ENCODE measurements at places on chromosomes 16 and 17.

GRCh38 chr17:53191878-53192277 is 630.8 kb upstream of the KIF2B start:
- DNase-seq: no peak

GRCh38 chr17:49557312-49558024 is 18.2 kb upstream of the NXPH3 start:
- peak; percentile 67 for DNase-seq

DNA sequence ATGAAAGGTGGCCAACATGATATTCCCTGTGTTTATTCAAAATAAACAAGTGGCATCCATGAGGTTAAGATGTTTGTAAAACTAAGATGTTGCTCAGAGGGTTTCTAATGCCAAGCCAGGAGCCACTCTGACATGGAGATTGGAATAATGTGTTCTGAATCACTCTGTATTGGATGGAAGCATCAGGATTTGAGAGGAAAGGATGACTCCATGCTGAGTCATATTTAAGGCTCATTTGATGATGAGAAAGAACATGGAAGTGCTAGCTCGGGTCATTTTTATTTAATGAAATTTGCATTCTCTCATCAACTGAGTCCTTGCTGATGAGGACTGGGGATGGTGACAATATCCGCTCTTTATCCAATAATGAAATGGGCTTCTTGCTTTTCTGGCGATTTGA is 6.2 kb downstream of the VAT1L start:
- no peak for DNase-seq

- DNase-seq: peak; percentile 90
Observed at GRCh38 chr16:66660422-66661209, 35.9 kb downstream of the CMTM4 start.

DNA sequence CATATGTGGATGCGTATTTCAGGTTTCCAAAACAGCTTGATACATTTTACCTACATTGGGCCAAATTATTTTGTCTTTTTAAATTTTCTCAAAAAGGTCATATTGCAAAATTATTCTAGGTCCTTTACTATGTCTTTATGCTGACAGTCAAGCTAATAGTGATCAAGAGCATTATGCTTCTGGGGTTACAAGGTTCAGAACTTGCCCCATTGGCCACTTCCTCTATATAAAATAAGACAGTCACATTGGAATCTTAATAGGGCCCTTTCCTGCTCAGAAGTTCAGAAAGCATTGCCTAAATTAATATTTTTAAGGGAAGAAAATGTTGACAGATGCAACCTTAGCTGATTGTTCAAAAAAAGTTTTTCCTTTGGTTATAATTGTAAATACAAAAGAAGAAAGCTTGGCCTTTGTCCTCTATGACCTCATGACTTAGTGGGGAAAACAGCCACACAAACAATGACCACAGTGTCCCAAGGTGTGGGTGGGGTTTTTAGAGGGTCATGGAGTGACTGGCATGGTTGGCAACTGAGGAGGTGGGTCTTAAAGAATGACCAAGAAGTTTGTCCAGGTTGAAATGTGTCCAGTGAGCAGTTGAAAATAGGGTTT is 11.8 kb upstream of the RAB11FIP4 start:
- no peak for DNase-seq

GRCh38 chr17:76241204-76241538 is 878 bp upstream of the RNF157 start:
- no peak for DNase-seq

- DNase-seq: no peak
Observed at GRCh38 chr17:59376506-59376905, 45.1 kb downstream of the YPEL2 start.

- no peak for DNase-seq
Observed at GRCh38 chr17:34366010-34366409, 3.0 kb upstream of the CCL1 start.

GRCh38 chr16:87970186-87970585 is 19.0 kb downstream of the BANP start:
- peak; percentile 24 for DNase-seq

DNA sequence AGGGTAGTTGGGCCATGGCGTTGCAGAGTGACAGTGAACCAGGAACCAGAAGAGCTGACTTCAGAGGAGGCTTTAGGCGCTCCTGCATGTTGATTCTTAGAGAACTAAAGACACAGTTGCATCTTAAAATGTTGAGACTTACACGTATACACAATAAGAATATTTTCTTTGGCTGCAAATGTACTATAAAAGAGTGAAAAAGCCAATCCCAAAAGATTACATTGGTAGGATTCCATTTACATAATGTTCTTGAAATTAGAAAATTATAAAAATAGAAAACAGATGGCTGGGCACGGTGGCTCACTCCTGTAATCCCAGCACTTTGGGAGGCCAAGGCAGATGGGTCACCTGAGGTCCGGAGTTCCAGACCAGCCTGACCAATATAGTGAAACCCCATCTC is 738.8 kb downstream of the WWOX start:
- DNase-seq: no peak

DNA sequence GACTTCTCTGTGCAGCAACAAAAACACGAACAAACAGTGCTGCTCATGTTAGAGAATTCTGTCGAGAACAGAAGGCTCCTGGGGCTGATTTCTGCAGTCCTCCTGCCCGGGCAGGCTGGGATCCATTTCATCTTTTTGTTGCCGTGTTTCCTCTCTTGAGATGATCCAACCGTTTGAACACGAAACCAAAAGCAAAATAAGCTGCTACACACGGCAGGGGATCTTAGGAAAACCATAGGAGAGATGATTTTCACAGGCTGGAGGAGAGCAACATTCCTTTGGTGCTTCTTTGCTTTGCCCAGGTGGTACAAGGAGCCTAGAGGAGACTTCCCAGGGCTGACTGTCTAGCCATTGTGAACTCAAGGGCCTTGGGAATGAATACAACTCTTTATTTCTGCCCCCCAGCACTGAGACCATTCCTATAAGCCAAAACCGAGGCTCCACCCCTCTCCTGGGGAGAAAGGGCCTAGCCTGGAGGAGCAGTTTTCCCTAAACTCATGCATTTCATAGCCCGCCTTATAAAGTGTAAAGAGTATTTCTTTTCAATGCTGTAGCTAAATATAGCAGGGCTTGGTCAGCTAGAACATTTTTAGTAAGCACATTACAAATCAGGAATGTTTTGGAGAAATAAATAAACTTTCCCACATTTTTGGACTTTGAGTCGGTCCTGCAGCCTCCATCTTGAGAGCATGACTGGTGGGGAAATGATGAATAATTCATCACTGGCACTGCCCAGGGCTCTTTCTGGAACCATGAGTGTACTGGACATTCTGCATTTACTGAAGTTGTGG is 7.7 kb downstream of the FOXL1 start:
- peak; percentile 87 for DNase-seq

DNA sequence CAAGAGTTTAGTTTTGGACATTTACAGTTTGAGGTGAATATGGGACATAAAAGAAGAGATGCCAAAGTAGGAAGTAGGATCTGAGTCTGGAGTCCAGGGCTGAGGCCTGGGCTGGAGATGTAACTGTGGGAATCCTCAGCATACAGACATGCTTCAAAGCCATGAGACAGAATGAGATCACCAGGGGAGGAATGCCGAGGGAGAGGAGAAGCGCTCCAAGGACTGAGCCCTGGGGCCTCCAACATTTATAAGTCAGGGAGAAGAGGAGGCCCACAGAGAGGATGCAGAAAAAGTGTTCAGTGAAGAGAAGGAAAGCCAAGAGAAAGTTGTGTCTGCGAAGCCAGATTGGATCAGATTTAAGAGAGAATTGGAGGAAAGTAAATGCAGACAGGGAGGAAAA is 277.5 kb upstream of the MYOCD start:
- no peak for DNase-seq
